ENCODE measurements at places on chromosomes 3 and 15. TPM values are rescaled to one million over a fixed set of nuclear protein-coding genes. Genes with fewer than 3 reads are reported as not detected.
A peak's percentile ranks its signal among the peaks of the same experiment; 100 is the strongest.

SCG3 gene
- polyA plus RNA-seq: 10.0 TPM

COL8A1 gene
- polyA plus RNA-seq: 6.6 TPM

SLC28A2 gene
- polyA plus RNA-seq: 16.8 TPM

PRSS50 gene
- polyA plus RNA-seq: 3.1 TPM

CYP8B1 gene
- polyA plus RNA-seq: 0.75 TPM

TTC23 gene
- polyA plus RNA-seq: 16.3 TPM

CSK gene
- 62.4 TPM for polyA plus RNA-seq

IQCF5 gene
- not detected for polyA plus RNA-seq

BNC1 gene
- 4.2 TPM for polyA plus RNA-seq

SPATA12 gene
- polyA plus RNA-seq: not detected

LIPH gene
- 6.9 TPM for polyA plus RNA-seq

DNA sequence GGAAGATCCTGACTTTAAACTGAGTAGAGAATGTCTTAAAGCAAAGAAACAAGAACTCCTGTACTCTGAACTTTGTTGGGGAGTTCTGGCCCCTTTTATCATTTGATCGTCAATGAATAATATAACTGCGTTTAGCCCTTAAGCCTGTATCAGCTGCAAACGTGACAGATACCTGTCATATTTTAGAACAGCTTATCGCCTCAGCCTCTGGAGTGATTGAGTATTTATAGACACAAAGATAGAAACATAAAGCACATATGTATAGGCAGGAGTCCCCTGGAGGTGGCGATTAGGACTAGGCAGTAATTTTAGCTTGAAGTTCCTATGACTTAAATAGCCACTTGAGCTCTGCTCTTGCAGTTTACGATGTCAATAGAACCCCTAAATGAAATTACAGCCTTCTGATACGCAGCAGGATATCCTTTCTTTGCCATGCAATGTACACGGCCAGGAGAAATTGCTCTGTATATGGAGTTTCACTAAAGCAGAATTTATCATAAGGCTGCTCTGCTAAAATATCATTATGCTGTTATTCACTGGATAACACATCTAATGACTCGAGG is 321.8 kb downstream of the TIGIT start:
- DNase-seq: no peak
- no peaks in the 10 kb centered on the region for H3K27me3 ChIP-seq
- no peak overlapping the region for H3K4me3 ChIP-seq
- H3K36me3 ChIP-seq: no peaks in the 10 kb centered on the region
- H3K27ac ChIP-seq: no peak overlapping the region

DNA sequence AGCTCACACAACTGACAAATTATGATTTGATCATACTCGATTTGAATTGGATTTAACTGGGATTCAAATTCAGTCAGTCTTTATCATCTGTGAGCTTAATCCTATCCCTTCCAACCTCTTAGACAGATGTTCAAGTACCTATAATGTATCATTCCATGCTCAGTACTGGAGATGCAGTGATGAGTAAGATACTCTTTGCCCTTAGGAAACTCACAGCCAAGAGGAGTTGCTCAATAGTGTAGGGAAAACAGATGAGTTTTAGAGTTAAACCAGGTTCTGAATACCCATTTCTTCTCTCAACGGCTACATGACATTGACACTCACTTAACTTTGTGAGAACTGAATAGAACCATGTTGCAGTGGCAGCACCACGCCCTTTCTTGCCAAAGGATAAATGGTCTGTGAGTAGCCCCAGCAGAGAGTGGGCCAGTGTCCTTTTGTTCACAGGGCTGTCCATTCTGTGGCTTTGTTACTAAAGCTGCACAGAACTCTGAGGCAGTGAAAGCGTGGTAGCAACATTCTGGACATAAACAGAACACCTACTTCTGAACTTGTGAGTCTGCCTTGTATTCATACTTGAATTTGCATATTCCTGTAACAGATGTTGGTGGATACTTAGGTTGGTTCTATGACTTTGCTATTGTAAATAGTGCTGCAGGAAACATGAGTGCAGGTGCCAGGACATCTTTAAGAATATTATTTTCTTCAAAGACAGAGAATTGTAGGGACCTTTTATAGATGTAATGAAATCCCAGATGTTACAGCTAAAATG is 91.6 kb downstream of the RASA2 start:
- H3K27me3 ChIP-seq: no peaks in the 10 kb centered on the region
- H3K36me3 ChIP-seq: peaks cover 24% of the 10 kb centered on the region
- no peak overlapping the region for H3K4me3 ChIP-seq
- H3K4me1 ChIP-seq: peaks cover 4% of the 10 kb centered on the region
- H3K27ac ChIP-seq: peak overlapping the region; percentile 52

DNA sequence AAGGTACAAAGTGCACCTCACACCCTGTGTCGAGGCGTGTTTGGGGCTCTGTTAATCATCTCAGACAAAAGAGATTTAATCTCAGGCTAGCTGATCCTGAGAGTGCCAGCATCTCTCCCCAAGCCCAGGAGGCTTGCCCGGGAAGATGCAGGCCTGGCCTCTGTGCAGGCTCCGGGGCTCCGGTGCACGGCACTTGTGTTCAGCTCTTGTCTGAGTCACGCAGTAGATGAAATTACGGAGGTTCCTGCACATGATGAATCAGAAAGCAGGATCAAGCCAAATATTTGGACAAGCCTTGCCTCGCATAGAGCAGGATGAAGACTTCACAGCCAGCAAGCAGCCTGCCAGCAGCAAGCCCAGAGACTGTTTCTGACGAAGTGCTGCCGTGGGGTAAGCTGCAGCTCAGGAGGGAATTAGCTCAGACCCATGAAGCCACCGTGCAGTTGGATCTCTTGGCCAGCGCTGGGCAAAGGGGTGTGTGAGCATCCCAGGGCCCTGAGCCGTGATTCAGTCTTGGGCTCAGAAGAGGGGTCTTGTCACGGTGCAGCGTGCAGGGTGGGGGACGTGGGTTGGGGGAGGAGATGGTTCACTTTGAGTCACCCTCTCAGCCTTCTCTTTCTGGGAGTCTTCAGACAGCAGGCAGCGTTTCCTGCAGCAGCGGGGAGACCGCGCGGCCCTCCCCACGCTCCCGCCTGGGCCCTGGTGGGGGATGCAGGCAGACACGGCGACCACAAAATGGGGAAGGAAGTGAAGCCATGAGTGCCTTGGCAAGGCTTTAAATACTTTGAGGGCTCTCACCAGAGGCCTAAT is 89.2 kb upstream of the MEF2A start:
- peak; percentile 28 for DNase-seq
- no peak overlapping the region for H3K4me3 ChIP-seq
- H3K36me3 ChIP-seq: no peaks in the 10 kb centered on the region
- H3K27ac ChIP-seq: no peak overlapping the region
- H3K27me3 ChIP-seq: no peaks in the 10 kb centered on the region
- H3K4me1 ChIP-seq: peaks cover 10% of the 10 kb centered on the region

GRCh38 chr3:182501856-182502255 is 291.4 kb upstream of the ATP11B start:
- DNase-seq: no peak
- H3K36me3 ChIP-seq: no peaks in the 10 kb centered on the region
- no peak overlapping the region for H3K27ac ChIP-seq
- H3K4me3 ChIP-seq: no peak overlapping the region

- DNase-seq: no peak
- no peak overlapping the region for H3K4me3 ChIP-seq
- no peaks in the 10 kb centered on the region for H3K36me3 ChIP-seq
- H3K27ac ChIP-seq: no peak overlapping the region
- H3K4me1 ChIP-seq: peaks cover 33% of the 10 kb centered on the region
These were observed 3.7 kb downstream of the PAK6 start for GRCh38 chr15:40242601-40243000.

GRCh38 chr3:42070524-42070923 is 20.6 kb upstream of the TRAK1 start:
- H3K4me1 ChIP-seq: peaks cover 22% of the 10 kb centered on the region
- no peak overlapping the region for H3K4me3 ChIP-seq

- no peak overlapping the region for H3K4me3 ChIP-seq
- H3K4me1 ChIP-seq: peaks cover 12% of the 10 kb centered on the region
- H3K27ac ChIP-seq: no peak overlapping the region
- DNase-seq: no peak
These were observed 21.3 kb upstream of the RSL24D1 start for GRCh38 chr15:55218056-55218455.

- peaks cover 8% of the 10 kb centered on the region for H3K4me1 ChIP-seq
- no peaks in the 10 kb centered on the region for H3K27me3 ChIP-seq
- H3K36me3 ChIP-seq: no peaks in the 10 kb centered on the region
- no peak overlapping the region for H3K4me3 ChIP-seq
These were observed 1.4 kb downstream of the P2RY12 start for GRCh38 chr3:151383111-151383510.

DNA sequence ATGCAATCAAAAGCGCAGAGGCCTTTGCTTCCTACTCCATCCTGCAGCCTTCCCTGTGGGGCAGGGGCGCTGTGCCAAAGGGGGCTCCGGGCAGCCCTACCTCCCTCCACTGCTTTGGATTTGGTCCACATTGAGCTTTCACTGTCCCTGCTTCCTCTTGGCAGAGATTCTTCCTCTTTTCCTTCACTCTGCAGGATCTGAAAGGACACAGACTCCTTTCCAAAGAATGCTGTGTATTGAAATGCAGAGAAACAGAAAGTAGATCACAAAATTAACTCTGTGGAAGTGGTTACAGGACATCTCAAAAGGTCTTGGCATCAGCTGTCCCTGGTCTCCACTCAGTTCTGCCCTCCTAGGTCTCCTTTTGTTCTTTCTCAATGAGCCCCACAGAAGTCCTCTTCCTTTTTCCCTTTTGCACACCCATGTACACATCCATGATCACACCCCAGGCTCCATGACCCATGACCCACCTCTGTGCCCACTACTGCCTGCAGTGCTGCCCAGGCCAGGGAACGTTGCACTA is 64.1 kb downstream of the CCR1 start:
- no peaks in the 10 kb centered on the region for H3K4me1 ChIP-seq
- H3K4me3 ChIP-seq: no peak overlapping the region
- no peak overlapping the region for H3K27ac ChIP-seq
- H3K27me3 ChIP-seq: peaks cover 5% of the 10 kb centered on the region
- no peak for DNase-seq
- H3K36me3 ChIP-seq: no peaks in the 10 kb centered on the region

DNA sequence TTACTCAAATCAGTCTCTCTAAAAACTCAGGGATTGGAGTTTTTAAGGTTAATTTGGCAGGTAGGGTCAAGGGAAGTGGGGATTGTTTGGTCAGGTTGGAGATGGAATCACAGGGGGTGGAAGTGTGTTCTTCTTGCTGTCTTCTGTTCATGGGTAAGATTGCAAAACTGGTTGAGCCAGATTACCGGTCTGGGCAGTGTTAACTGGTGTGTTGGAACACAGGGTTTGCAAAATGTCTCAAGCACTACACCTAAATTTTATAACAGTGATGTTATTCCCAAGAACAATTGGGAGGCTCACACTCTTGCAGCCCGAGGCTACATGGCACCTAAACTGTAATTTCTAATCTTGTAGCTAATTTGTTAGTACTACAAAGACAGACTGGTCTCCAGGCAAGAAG is 425.4 kb downstream of the PLOD2 start:
- no peak for DNase-seq
- no peaks in the 10 kb centered on the region for H3K36me3 ChIP-seq
- no peak overlapping the region for H3K27ac ChIP-seq
- H3K27me3 ChIP-seq: no peaks in the 10 kb centered on the region
- no peaks in the 10 kb centered on the region for H3K4me1 ChIP-seq

DNA sequence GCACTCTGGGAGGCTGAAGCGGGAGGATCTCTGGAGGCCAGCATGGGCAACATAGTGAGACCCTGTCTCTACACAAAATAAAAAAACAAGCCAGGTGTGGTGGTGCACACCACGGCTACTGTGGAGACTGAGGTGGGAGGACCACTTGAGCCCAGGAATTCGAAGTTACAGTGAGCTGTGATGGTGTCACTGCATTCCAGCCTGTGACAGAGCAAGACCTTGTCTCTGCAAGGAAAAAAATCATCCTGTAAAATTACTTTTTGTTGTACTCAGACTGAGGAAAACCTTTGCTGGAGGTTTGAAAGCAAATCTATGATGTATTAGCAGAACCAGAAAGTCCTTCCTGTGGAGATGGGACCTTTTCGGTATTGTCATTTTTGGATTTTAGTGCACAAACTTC is 63.3 kb downstream of the ATP1B3 start:
- no peaks in the 10 kb centered on the region for H3K27me3 ChIP-seq
- no peaks in the 10 kb centered on the region for H3K36me3 ChIP-seq
- H3K4me3 ChIP-seq: no peak overlapping the region
- no peak for DNase-seq

- H3K27ac ChIP-seq: no peak overlapping the region
- no peak for DNase-seq
- no peaks in the 10 kb centered on the region for H3K27me3 ChIP-seq
- H3K4me1 ChIP-seq: no peaks in the 10 kb centered on the region
These were observed 143.4 kb downstream of the CHSY1 start for GRCh38 chr15:101108461-101108775.
